ENCODE measurements at places on chromosomes 6 and 20.
A peak's percentile ranks its signal among the peaks of the same experiment; 100 is the strongest.

GRCh38 chr6:26124781-26125685 is 37.8 kb downstream of the HFE start:
- no peak for DNase-seq

DNA sequence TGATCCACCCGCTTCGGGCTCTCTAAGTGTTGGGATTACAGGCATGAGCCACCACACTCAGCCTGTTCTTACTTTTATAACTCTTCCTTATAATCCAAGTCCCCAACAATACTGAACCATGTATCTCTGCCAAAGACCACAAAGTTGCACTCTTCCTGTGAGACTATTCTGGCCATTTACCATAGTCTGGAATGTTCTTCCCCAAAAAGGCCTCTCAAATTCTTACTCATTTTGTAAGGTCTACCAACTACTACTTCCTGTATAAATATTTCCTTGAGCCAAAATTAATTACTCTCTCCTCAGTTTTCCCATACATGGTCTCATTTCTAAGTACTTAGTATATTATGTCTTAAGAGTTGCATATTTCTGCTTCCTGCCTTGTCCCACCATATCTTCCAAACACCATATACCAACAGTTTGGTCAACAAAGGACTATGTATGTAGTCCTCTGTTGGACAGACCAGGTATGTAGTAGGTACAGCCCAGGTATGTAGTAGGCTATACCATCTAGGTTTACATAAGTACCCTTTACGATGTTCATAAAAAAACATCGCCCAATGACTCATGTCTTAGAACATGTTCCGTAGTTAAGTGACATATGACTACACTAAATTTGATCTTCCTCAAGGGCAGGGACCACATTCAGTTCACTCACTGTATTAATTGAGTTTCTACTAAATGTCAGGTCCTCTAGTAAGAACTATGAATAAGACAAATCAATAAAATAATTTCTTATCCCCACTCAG is 22.0 kb downstream of the RANBP9 start:
- no peak for DNase-seq

GRCh38 chr6:105433723-105434122 is 30.8 kb upstream of the PREP start:
- no peak for DNase-seq

DNA sequence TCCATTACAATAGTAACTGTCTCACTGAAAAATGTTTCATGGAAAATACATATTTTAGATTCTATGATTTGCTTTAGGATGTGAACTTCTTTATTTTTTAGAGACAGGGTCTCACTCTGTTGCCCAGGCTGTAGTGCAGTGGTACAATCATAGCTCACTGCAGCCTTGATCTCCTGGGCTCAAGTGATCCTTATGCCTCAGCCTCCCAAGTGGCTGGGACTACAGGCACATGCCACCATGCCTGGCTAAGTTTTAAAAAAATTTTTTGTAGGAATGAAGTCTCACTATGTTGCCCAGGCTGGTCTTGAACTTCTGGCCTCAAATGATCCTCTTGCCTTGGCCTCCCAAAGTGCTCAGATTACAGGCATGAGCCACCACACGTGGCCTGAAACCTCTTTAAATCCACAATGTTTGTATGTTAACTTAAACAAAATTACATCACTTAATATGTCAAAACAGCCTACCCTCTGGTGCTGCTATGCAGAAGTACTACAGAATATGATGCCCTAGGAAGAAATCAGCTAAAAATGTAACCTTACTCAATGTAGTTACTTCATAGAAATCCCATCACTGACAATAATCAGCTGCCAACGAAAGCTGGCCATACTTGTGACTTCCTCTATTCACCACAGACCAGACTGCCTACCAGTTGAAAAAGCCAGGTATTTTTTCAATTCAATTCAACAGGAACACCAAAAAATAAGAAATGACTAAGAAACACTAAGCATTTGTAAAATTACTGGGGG is 17.6 kb downstream of the EEF1A1 start:
- no peak for DNase-seq

GRCh38 chr20:43409577-43409913 is 48.2 kb upstream of the SRSF6 start:
- DNase-seq = no peak

GRCh38 chr6:22026164-22026678 is 270.6 kb downstream of the PRL start:
- no peak for DNase-seq

- DNase-seq = no peak
Measured at GRCh38 chr6:54267798-54268197, 40.4 kb upstream of the TINAG start.

DNA sequence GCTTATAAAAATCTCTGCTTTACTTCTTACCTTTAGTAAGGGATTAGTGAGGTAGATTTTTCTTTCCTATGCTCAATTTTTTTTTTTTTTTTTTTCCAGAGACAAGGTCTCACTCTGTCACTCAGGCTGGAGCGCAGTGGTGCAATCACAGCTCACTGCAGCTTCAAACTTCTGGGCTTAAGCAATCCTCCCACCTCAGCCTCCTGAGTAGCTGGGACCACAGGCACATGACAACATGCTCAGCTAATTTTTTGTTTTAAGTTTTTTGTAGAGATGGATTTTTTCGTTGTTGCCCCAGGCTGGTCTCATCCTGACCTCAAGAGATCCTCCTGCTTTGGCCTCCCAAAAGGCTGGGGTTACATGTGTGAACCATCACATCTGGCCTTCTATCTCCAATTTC is 58.9 kb upstream of the RREB1 start:
- DNase-seq = no peak

DNA sequence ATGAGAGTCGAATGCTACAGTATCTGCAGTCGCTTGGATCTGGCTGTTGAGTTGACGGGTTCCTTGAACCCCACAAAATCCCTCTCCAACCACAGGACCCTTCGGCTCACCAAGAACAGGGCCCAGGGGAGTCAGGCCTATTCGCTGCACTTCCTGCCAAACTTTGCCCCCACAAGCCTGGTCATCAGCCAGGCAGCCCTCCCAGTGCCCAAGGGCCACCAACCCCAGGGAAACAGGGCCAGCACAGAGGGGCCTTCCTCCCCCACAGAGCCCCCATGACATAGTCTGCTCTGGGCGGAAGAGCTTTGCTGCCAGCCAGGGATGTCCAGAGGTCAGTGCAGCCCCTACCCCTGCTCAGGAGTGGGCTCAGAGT is 34.5 kb upstream of the MRGBP start:
- no peak for DNase-seq

DNA sequence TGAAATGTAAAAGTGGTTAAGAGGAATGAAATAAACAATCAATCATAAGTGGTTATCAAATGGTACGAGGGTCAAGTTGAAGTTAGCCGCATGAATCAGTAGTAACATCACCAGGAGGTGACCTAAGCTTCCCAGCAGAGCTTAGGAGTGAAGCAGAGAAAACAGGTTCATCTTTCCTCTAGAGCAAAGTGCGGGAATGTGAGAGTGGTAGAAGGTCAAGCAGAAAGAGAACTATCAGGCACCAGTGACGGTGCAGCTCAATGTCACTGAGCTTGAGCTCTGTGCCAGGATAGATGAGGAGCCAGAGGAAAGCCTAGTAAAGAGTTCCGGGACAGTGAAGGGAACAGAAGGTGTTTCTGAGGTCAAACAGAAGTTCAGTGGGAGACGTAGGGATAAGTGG is 20.8 kb upstream of the TNFAIP3 start:
- no peak for DNase-seq

DNA sequence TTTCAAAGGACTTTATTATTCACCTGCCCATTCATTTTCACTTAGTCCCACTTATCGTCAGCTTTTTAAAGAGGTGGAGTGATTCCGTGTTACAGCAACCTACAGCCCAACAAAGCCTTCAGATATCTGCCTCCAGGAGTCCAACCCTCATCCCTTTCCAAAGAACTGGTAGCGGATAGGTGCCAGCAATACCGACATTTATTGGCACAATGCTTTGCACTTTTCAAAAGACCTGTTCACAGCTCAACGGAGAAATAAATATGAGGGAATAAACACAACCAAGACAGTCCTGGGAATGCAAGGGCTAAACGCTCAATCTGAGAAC is 819 bp upstream of the MTRF1L start:
- no peak for DNase-seq

DNA sequence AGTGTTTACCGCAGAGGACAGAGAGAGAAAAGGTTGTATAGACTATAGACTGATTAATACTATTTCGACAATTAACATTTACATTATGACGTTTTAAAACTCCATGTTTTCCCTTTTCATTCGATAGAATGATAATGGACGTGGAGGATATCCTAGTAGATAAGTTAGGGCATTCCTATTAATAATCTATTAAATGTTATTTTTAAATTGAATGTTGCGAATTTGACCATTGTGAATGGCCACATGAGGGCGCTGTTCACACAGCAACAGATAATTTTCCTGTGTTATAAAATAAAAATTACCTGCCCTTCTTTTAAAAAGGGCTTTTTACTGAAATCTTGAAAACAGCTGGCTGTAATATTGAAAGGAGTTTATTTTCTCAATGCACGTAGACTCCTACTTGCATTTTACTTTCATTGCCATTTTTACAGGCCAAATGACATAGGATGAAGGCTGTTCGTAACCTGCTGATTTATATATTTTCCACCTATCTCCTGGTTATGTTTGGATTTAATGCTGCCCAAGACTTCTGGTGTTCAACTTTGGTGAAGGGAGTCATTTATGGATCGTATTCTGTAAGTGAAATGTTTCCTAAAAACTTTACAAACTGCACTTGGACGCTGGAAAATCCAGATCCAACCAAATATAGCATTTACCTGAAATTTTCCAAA is 3.3 kb downstream of the ADGRB3 start:
- DNase-seq = no peak

DNA sequence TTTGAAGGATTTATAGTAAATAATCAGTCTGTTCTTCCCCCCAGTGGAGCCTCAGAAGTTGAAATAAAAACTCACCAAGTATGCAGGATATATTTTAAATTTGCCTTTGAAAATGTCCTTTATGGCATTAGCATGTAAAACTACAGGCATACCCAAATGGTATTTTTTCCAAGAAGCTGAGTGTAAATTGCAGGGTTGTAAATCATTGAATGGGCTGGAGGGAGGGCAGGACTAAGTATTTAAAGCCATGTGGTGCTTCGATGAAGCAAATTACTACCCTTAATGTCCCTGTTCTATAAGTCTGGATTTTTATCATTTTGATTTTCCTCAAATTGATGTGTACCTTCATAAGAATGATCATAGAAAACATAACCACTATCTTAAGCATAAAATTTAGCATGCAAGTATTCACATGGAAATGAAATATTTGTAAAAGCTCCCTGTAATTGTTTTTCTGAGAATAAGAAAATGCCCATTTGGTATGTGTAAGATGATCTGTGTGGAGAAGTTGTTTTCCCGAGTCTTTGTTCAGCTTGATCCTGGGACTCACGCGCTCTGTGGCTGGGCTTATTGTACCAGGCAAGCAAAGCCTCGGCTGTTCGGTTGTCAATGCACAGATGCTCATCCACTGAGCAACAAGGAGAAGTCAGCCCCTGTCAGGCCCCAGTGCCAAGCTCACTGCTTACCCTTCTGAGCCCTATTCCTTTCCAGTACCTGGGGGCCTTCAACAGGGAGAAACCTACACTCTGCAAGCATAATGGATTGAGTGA is 66.7 kb downstream of the CD164 start:
- DNase-seq = no peak

DNA sequence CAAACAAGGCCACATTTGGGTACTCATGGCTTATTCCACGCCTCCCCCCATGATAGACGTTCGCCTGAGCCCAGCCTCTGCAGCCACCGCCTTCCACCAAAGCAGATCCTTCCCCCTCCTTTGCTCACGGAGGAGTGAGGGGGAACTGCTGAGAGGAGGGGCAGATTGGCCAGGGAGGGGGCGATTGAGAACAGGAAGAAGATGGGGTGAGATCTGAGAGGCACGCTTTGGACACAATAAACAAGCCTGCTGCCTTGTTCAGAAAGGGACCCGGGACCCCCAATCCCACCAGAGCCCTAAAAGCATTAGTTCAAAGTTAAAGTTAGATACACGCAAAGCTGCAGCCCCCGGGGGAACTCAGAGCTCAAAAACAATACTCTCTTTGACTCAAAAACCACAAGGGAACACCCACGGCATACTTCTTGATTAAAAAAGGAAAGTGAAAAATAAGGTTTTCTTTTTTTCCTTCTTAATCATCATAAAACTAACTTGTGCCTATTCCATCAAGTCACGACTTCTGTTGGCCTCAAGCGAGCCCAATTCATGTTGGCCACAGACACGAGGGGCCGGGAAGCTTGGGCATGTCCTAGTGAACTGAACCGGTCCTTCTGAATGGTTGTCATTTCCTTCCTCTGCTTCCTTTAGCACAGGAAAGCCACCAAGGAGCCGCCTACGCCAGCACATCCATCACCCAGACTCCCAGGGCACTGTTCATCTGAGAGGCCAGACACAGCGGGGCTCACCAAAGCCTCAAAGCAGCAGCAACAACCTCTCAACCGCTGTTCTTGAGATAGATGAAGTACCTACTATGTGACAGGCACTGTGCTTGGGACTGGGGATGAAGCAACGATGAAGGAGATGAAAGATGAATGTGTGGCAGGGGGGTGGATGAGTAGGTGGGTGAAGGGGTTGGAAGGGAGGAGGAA is 44.7 kb downstream of the NFATC2 start:
- DNase-seq = no peak

GRCh38 chr6:37283671-37284151 is 25.8 kb upstream of the TMEM217 start:
- peak; percentile 61 for DNase-seq

DNA sequence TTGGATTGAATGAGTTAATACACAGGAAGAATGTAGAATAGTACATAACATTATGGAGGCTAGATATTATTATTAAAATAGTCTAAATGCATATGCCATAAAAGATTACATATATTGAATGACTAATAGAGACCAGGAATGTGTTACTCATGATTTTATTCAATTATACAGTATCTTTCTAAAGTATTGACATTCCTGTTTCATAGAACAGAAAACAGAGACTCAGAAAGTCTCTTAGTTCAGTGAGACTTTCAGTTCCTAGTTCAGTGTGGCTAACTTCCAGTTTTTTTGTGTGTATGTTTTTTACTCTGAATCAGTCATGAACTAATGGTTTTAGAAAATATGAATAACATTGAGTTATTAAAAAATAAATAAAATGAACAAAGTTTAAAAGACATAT is 34.6 kb upstream of the TMEM244 start:
- no peak for DNase-seq

GRCh38 chr6:122042380-122042779 is 357.1 kb upstream of the HSF2 start:
- DNase-seq = no peak

DNA sequence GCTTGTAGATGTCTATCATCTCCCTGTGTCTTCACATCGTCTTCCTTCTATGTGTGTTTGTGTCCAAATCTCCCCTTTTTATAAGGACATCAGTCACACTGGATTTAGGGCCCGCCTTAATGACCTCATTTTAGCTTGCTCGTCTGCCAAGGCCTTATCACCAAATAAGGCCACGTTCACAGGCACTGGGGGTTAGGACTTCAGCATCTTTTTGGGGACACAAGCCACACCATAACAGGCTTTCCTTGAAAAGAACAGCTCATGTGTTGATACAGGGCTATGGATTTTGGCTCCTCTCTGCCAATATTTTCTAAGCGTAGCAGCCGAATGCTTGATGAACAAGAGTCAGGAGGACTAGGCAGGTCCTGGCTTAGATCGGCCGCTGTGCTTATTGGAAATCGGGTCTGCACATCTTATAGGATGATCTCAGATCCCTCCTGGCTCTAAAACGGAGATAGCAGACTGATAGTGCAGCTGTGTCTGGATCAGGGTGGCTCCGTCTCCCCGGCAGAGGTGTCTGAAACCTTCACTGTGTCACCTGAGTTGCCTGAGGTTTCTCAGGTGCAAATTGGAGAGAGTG is 16.2 kb upstream of the TMEM181 start:
- DNase-seq = no peak

Data from thoracic aorta (tissue), 2 donors.